ENCODE measurements at places on chromosomes 13 and 19.

DNA sequence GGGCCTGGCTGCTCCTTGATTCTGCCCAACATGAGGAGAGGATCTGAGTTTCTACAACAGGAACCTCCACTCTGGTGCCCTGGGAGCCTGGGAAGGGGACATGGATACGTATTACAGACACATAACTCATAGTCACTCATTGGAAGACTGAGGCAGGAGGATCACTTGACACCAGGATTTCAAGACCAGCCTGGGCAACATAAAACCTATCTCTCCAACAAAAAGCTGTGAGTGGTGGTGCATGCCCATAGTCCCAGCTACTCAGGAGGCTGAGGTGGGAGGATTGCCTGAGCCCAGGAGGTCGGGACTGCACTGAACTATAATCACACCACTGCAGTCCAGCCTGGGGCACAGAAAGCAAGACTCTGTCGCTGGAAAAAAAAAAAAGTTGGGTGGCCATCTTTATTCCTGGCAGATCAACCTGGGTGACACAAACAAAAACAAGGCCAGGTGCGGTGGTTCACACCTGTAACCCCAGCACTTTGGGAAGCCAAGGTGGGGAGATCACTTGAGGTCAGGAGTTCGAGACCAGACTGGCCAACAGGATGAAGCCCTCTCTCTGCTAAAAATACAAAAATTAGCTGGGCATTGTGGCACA, 1.1 kb upstream of the KLF1 start:
- DNase-seq = no peak

DNA sequence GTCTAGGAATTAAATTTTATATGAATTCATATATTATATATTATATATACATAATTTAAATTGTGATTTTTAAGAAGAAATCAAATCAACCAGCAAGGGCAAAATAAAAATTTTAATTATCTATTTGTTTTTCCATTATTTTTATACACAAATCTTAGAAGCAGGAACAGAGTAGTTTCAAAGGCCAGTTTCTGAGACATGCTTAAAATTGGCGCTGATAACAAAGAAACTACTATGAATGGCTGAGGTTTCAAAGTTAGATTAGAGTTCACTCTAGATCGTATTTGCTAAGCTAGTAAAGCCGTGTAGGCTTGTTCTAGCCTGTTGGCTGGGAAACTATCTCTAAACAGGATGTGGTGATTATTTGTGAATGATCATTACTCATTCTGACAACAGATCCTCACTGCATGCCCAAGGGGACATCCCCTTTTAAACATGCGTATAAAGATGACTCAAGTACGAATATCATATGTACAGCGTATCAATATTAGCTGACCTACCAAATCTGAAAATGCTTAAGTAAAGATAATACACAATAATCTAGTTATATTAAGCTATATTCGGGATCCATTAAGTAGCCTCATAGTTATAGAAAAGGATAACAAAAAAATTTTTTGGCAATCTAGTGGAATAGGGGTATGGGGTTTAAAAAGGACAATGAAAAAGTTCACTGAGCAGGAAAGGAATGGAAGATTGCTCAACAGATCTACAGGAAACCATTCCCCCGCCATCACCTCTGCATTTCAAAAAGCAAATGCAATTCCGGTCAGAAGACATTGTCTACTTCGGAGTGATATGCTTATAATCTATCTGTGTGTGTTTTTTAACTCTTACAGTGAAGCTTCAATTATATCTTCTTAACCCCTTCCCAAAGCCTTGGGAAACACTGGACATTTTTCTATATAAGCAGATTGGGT, 150.1 kb downstream of the SHISA2 start:
- no peak for DNase-seq

GRCh38 chr13:112710855-112711527, 21.2 kb downstream of the ATP11A start:
- DNase-seq = no peak

DNA sequence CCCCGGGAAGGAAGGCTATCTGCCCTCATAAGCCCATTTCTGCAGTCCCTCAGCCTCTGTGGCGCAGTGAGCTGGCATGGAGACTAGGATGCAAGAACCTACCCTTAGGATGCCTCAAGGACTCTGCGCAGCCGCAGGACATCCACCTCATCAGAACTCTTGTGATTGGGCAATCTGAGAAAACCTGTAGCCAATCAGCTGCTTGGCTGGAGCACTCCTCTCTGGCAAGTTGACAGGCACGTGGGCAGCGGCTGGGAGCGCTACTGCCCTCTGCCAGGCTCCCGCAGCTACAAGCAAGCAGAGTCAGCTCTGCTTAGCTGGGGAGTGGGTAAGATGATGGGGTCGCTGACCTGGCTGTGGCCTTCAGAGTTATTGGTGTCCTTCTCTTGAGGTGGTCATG, 1.5 kb upstream of the ECSIT start:
- no peak for DNase-seq

GRCh38 chr19:5628461-5628860, 5.6 kb downstream of the SAFB start:
- no peak for DNase-seq

GRCh38 chr19:548886-549830, 5.3 kb downstream of the GZMM start:
- DNase-seq = no peak
